ENCODE measurements at places on chromosomes 4 and X.

GRCh38 chrX:141760761-141761160 is 62.2 kb upstream of the SPANXD start:
- DNase-seq = peak; percentile 65

DNA sequence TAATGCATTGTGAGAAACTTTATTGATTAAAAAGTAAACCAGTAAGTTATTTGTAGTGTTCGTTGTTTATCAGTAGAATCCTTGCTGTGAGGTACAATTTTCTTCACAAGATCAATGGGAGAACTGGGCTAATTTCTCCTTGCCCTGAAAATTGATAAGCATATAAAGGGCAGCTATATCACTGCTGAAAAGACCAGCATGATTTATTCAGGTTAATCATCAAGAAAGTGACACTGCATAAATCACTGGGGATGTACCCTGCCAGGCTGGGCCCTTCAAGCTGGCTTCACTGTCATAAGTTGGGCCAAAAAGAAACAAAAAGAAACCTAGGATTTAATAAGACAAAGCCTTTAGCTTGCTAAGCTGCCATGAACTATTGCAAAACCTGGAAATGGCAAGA is 746.7 kb downstream of the STPG2 start:
- DNase-seq = no peak

DNA sequence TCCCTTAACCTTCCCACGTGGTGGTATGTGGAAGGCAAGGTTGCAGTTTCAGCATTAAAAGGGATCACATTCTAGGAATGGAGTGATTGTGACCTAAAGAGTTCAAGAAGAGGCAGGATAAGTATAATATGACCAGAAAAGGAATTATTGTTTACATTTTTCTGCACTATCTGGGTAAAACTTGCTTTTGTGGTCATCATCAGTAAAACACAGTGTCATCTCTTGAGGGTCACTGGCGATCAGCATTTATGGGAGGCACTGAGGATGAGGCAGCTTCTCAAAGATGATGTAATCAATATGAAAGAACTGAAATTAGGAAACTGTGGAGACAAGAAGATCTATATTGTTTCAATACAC is 88.7 kb downstream of the CFAP299 start:
- DNase-seq = no peak

- peak; percentile 75 for DNase-seq
These were observed 100.8 kb upstream of the SORBS2 start for GRCh38 chr4:185912779-185913178.

- DNase-seq = no peak
These were observed 234.2 kb downstream of the RAPGEF2 start for GRCh38 chr4:159337041-159337440.

- no peak for DNase-seq
These were observed 2.1 kb downstream of the ASMTL start for GRCh38 chrX:1450361-1451161.

- DNase-seq = no peak
These were observed 76.2 kb upstream of the GRXCR1 start for GRCh38 chr4:42816189-42816879.

DNA sequence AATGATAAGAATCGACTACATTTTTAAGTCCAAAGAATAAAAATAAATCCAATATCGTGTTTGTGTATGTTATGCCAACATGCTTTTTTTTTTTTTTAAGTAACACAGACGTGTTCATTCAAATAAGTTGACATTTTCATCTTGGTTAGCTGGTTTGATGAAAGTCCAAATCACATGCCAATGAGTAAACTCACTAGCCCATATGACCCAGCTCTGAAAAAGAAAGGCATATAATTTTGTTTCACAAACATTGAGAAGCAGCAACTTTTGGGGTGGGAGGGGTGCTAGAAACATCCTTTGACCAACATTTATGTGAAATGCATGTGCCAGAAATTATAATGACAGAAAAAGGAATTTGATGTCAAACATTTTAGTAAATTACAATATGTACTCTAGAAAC is 61.6 kb upstream of the SPP1 start:
- DNase-seq = no peak

- DNase-seq = no peak
These were observed 161.3 kb upstream of the KIT start for GRCh38 chr4:54496412-54496811.

- DNase-seq = no peak
These were observed 976.4 kb upstream of the FTHL17 start for GRCh38 chrX:32048285-32048684.

DNA sequence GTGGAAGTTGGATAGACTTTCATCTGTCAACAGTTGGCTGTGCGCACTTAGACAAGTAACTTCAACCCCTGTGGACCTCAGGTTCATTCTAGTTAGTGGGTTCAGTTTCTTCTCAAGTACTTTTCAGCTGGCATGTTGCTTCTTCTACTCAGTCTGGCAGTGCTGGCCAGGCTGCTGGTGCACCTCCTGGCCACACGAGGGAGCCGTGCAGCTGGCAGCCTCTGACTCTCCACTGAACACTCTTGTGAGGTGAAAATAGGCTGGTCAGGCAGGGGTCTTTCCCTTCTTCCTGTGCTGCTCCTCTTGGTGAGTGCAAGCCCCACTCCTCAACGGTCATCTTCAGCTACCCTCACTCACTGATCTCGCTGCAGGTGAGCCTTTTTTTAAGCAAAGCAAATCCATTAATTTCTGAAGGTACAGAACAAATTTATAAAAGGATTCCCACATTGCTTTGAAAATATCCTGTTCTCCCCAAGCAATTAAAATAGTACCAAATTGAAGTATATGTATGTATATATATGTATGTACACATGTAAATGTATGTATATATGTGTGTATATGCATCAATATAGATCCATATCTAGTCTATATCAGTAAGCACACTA is 30.6 kb downstream of the LONRF3 start:
- peak; percentile 42 for DNase-seq

- no peak for DNase-seq
These were observed 79.8 kb upstream of the OGT start for GRCh38 chrX:71453056-71453455.

DNA sequence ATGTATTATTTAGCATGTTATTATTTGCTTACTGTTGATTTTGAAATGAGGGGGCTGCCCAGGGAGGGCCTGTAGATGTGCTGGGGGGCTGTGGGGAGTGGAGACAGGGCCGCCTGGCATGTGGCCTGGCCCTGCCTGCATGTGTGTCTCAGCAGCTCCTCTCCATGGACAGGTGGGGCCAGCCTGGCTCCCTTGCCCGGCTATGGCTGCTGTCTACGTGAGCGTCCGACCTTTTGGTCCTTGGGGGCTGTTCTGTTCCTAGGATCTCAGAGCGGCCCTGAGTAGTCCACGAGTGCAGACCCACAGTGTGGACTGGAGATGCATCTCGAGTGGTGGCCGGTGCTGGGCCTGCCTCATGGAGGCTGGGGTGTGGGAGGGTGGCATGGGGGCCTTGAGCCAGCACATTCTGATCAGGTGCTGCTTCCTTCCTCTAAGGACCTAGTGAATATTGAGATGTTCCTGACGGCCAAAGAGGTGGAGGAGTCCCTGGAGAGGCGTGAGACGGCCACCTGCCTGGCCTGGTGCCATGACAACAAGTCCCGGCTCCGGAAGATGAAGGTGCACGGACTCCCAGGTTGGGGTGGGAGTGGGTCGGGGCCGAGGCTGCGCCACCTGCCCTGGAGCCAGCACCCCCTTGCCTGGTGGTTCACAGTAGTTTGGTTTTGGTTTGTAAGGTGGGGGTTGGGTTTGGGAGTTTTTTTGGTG is 24.9 kb upstream of the UVSSA start:
- no peak for DNase-seq

- no peak for DNase-seq
These were observed 116.3 kb downstream of the GALNTL6 start for GRCh38 chr4:171929477-171929876.

GRCh38 chr4:114087596-114088230 is 108.3 kb upstream of the ARSJ start:
- no peak for DNase-seq

- no peak for DNase-seq
These were observed 70.6 kb downstream of the KIT start for GRCh38 chr4:54728368-54728767.

DNA sequence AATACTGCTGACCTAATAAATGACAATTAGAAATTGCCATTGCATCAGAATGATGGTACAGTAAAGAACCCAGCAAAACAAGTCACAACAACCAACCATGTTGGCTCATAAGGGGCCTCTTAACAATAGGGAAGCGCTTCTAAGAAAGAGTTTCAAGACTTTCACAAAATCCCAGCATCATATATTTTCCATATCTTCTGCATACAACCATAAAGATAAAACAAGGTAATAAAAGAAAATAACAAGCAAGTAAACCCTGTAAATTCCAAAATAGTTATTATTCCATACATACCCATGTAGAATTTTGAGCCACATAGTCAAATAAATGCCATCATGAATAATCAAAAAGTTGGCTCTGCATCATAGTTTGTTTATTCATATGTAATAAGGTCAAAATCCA is 8.2 kb downstream of the SLC10A7 start:
- no peak for DNase-seq

DNA sequence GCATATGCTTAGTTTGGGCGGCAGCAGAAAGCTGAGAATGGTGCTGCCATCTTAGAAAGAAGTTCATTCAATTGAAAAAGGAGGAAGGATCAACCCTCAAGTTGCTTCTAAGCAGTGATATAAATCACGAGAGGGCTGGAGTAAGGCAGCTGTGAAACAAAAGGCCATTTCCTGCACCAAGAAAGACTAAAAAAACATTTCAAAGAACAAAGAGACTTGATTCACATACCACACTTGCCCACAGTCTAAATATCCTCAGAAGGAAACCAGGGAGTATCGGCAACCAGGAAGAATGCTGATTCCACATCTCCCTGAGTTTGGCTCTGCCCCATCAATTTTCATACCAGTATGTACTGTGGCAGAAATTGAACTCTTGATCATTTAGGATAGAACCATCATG is 240.1 kb downstream of the OPHN1 start:
- DNase-seq = no peak

DNA sequence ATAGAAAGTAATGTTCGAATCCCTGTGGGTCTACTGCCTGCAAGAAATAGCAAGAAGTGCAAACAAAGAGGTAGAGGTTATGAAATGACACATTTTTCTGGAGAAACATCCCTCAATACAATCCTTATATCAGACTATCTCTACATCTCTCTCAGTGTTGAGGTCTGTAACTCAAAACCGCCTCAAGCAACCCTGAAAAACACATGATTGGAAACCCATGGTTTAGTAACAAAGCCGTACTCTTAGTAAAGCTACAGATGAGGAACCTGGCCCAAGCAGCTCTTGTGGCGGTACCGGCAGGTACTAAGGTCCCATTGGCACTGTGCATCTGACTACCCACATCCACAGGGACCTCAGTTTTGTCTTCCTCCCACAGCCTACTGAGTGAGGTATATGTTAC is 53.9 kb downstream of the IRF2 start:
- no peak for DNase-seq

All from epithelial cell of esophagus (primary cell).